ENCODE measurements at places on chromosomes 5 and 9.

DNA sequence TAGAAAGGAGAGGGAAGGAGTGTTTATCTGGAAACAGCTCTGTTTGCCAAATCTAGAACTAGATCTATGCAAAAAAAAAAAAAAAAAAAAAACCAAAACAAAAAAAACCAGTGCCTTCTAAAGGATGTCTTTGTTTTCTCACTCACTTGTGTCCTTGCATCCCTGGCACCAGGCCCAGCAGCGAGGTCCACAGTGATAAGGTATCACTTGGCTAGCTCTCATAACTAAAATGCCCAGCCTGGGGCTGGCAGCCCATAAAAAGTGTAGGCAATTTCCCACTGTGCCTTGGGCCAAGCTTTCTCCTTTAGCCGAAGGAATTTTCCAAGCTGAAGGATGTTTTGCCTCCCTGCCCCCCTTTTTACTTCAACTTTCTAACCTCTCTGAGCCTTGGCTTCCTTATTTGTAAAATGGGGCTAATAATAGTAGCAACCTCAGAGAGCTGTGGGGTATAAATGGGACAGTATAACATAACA, 20.8 kb downstream of the RGS3 start:
- DNase-seq: peak; percentile 71

DNA sequence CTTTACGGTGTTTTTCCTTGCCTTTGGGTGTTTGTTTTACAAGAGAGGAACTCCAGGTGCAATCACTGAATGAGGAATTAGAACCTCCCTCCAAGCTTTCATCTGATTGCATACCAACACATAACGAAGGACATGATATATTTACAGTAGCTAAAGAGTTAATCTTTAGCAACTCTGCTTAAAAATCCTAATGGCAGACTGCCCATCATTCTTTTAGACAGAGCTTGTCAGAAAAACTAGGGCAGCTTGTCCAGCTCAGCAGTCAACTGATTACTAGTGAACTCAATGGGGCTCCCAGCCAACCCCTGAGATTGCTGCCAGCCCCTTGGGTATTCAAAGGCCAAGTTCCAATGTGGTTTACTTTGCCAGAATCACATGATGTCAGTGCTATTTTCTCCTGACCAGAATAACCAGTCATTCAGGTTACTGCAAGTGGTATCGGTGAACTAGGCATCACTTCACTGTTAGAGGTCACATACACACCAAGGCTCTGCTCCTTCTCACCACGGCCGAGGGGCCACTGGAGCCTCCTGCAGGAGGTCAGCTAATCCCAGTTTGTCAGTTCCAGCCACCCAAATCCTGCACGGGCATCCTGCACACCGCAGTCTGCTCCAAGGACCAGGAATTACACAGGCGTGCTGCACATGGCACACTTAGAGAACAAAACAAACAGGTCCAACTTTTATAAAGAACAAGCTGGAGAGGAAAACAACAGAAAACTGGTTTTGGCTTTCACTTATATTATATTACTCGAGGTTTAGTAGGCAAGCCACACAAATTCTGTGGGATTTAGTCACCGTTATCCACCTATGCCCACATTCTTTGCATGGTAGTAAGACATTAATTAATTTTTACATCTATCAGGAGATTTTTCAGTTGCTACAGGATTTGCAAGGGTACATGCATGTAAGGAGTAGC, 62.5 kb downstream of the NFIB start:
- DNase-seq: peak; percentile 32

DNA sequence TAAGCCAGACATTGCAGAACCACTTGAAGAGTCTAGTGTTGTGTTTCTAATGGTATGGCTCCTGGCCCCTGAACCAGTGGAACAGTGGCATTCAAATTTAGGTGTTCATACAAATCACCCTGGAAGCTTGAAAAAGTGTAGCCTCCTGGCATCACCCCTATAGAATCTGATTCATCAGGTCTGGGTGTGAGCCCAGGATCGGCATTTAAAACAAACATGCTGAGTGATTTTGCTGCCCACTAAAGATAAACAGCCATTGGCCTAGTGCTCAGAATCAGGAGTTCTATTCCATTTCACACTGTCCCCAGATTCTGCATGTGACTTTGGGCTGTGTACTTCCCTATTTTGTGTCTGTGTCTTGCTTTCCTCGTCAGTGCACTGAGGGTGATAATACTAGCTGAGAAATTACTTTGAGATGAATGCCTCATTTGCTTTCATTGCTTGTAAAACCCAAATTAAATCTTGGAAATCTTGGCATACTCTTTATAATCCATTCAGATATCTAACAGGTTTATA, 241.5 kb upstream of the CLINT1 start:
- DNase-seq: no peak

DNA sequence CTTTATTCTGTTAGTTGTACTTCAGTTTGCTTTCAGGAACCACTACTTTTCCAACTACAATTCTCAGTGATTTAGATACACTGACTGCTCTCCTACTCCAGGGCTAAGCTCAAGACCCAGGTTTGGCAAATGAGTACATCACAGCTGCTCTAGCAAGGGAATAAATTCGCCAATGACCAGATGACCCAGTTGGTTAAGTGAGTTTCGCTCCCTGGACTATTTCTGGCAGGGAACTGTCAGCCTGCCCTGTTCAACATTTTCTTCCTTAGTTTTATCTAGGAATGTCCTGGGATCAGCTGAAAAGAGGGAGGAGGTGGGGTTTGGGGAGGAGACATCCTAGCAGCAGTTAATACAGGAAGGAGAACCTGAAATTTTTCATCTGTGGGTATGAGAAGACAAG, 6.4 kb upstream of the STARD4 start:
- no peak for DNase-seq

- no peak for DNase-seq
Observed at GRCh38 chr5:152584103-152584502, 179.0 kb upstream of the NMUR2 start.

DNA sequence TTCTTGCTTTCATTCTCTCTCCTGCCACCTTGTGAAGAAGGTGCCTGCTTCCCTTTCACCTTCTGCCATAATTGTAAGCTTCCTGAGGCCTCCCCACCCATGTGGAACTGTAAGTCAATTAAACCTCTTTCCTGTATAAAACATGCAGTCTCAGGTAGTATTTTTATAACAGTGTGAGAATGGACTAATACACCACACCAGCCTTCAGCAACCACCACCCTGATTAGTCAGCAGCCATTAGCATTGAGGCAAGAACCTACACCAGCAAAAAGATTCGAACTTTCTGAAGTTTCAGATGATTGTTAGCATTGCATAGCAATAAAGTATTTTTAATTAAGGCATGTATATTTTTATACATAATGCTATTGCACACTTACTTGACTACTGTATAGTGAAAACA, 980.2 kb downstream of the EFNA5 start:
- no peak for DNase-seq
